Eye (tissue), 1 donor: ENCODE measurements at places on chromosomes 11 and 22.
A peak's percentile ranks its signal among the peaks of the same experiment; 100 is the strongest.

GRCh38 chr11:122634501-122634900, 21.0 kb upstream of the UBASH3B start:
- peak; percentile 42 for DNase-seq

GRCh38 chr11:27842290-27842689, 142.0 kb upstream of the BDNF start:
- DNase-seq, result no peak

DNA sequence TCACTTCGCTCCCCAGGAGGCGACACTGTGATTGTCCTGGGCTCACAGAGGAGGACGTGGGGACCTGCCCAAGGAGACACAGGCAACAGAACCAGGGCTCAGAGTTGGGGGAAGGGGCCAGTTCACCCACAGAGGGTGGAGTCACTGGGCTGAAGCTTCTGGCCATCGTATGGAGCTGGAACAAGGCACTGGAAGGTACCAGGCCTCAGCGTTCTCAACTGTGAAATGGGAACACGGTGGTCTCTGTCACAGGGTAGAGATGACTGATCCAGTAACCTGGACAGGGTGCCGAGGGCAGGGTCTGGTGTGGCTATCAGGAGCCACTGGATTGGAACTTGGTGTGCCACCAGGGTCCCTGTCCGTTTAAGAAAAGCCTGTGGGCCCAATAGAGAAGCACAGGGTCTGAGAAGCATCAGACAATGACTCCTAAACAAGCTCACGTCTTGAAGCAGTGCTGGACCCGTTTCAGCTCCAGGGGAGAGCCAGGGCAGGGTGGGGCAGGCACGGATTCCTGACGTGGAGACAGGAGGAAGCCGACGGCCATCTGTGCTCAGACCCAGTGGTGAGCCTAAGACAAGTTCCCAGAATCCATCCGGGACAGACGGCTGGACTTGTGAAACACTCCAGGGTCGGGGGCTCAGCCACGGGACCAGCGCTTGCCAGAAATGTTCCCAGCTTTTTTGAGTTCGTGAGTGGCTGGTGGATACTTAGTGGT, 25.0 kb upstream of the KCNQ1OT1 start:
- peak; percentile 38 for DNase-seq

DNA sequence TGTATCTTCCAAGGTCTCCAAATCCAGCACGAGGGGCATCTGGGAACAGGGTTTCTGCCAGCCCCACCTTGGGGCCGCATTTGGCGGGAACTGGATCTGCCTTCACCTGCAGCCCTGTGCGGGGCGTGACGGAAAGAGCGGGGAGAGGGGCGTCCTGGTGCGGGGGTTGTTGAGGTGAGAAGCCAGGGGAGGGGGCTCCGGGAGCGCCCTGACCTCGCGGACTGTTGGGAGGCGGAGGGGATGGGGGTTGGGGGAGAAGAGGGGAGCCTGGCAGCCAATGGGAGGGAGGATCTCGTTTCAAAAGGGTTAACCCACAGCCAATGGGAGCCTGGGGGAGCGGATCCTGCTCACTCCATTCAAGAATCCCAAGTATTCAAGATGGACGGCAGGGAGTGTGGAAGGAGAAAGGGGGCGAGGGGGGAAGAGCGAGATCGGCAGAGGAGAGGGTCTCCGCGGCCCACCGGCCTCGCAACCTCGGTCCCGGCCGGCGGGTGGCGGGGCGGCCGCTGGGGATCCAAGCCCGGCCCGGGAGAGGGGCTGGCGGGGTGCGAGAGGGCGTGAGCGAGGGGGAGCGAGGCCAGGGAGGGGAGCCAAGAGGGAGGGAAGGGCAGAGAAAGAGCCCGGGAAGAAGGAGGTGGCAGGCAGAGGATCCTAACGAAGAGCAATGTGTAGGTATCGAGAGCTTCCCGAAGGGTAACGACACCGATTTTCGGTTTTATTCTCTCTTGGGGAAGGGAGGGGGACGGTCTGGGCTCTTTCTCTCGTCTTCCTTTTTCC, 11.5 kb downstream of the YPEL4 start:
- peak; percentile 97 for DNase-seq

DNA sequence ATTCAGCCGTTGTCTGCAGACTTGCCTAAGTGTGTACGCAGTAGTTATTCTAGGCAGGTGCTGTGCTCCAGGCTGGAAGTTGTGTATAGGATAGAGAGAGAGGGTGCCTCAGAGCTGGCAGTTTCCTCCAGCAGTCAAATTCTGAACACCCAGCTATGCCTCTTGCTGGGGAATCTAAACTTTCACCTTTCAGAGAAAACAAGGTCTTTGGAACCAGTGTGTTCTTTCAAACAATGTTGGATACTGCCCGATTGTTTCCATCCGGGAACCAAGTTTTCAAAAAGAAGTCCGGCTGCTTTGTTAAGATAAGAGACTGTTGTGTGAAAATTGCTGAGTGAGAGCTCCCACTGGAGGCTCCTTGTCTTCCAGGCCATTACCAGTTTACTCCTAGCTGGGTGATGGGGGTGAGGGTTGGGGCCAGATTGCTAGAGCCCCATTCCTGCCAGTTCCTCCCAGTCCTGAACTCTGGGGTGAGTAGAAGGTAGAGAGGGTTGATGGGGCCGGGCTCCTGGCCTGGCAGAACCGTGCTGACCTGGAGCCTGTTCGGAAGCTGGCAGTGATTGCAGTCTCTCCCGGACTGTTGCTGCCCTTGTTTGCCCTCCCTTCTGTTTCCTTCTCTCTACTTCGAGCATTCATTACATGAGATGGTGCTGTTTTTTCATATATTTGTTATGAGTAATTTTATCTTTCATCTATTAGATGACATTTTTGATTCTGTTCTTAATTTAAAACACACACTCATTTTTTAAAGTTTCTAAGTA, 150.2 kb downstream of the TEAD1 start:
- no peak for DNase-seq

DNA sequence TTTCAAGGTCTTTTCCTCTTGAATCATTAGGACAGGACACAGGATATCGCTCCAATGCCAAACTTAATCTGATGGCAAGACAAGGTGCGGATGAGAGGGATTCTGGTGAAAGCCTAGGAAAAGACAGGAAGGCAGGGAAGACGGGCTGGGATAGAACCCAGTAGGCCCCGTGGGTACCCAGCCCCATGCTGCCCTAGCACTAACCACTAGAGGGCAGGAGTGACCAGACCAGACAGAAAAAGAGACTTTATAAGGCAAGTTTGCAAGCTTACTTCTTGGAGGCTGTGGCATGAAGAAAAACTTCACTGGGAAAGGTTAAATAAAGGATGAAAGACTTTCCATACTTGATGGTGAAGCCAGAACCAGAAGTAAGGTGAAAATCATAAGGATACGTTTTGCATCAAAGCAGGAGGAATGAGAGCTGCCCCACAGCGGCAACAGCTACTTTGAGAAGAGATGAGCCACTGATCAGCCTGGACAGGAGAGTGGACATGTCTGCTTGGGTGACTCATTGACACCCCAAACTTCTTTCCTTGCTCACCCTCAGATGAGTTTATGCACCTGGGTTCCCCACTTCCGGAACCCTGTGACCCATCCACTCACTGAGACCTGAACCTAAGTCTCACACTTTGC, 39.8 kb downstream of the SYN3 start:
- DNase-seq, result peak; percentile 82

- DNase-seq, result peak; percentile 66
Measured at GRCh38 chr11:113249491-113249763, 65.0 kb upstream of the TTC12 start.

GRCh38 chr11:60206616-60207015, 23.7 kb upstream of the MS4A6A start:
- DNase-seq, result no peak

DNA sequence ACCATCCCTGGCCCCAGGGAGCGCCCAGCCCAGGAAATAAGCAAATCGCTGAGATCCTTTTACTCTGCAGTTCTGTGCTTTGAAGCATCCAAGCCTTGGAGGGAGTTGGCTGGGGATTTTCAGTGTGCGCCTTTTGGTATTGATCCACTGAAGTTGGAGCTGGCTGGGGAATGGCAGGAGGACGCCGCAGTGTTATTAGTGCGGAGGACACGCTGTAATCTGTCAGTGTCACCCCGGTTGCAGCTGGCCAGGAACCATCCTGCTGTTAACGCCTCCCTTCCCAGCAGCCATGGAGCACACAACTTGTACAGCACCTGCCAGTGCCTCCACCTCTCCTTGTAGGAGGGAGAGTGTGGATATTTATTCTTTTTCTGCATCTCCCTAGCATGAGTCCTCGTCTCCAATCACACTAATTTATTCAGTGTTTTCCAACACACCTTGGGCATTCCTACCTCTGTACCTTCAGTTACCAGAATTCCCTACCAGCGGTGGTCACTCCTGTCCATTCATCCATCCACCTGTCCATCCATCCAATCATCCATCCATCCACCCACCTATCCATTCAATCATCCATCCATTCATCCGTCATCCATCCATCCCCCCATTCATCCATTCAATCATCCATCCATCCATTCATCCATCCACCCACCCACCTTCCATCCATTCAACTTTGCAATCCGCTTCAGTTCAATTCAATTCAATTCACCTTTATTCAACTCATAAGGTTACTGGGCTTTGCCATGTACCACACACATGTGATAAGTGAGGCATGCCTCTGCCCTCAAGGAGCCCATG, 21.9 kb upstream of the EIF3D start:
- DNase-seq, result no peak

- DNase-seq, result no peak
Measured at GRCh38 chr22:28186641-28187040, 267.6 kb upstream of the PITPNB start.

DNA sequence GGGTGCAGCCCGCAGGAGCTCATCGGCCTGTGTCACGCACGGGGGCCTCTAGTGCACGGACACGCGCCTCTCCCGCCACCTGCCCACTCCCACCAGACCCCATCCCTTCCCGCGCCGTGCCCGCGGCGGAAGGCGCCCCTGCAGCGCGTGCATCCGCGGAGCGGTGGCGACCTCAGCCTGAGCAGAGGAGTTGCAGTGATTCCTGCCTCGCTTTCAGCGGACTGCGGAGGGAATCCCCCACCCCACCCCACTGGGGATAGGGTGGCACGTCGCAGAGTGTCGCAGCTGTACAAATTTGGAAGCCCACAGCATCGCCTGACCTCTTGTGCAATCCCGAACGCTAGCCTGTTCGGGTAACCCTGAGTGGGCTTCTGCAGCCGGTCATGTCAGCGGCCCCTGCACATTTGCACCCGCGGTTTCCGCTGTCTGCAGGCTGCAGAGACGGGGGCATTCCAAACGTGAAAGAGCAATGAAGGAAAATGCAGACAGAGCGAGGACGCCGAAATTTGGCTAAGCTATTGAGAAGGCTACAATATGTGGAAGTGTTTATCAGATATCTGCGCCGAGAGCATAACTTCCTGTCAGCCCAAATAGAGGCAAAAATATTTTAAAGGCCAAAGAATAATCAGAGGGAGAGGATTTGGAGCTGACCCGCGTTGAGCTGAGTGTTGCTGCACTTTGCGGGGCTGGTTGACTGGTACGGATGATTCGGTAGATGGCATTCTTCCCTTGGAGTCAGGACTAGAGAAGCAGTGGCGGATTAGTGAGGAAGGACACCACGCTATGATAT, 617 bp upstream of the ARHGAP20 start:
- DNase-seq, result peak; percentile 87

- no peak for DNase-seq
Measured at GRCh38 chr11:2824851-2825250, 60.7 kb downstream of the CDKN1C start.

DNA sequence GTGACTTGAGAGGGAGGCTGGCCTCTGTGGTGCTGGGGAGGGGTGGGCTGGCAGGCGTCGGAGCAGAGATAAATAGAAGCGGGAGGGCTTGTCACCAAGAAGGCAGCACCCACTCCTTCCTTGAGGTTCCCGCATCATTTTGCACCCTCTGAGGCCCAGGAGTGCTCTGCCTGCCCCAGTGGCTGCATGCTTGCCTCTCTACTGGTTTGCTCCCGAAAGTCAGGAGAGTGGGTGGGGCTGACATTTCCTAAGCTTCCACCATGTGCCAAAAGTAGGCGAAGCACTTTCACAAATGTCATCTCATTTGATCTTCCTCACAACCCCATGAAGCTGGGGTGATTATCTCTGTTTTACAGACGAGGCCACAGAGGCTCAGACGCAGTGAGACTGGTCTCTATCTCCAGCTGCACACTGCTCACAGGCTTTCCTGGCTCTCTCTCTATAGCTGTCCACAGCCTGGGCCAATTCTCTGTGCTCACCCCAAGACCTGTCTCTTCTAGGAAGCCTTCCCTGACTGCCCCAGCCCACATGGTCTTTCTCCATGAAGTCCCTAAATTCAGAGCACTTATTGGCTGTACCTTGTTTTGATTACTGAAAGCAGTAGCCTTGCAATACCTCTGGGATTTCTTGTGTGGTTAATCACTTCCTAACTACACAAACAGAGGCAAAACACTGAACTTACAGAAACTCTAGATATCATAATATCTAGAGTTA, 2.6 kb upstream of the UCP3 start:
- no peak for DNase-seq

DNA sequence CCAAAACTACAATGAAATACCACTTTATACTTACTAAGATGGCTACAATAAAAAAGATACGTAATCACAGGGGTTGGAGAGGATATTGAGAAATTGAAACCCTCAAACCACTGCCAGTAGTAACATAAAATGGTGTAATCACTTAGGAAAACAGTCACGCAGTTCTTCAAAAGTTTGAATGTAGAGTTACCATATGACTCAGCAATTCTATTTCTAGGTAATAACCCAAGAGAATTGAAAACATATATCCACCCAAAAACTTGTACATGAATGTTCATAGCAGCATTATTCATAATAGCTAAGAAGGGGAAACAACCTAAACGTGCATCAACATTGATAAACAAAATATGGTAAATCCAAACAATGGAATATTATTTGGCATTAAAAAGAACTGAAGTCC, 24.4 kb upstream of the PSMA1 start:
- no peak for DNase-seq

- peak; percentile 34 for DNase-seq
Measured at GRCh38 chr11:14347991-14348390, 11.0 kb downstream of the RRAS2 start.

GRCh38 chr11:12192794-12193514, 82.6 kb downstream of the MICAL2 start:
- DNase-seq, result no peak

GRCh38 chr11:20367313-20367948, 3.9 kb downstream of the HTATIP2 start:
- DNase-seq, result no peak

DNA sequence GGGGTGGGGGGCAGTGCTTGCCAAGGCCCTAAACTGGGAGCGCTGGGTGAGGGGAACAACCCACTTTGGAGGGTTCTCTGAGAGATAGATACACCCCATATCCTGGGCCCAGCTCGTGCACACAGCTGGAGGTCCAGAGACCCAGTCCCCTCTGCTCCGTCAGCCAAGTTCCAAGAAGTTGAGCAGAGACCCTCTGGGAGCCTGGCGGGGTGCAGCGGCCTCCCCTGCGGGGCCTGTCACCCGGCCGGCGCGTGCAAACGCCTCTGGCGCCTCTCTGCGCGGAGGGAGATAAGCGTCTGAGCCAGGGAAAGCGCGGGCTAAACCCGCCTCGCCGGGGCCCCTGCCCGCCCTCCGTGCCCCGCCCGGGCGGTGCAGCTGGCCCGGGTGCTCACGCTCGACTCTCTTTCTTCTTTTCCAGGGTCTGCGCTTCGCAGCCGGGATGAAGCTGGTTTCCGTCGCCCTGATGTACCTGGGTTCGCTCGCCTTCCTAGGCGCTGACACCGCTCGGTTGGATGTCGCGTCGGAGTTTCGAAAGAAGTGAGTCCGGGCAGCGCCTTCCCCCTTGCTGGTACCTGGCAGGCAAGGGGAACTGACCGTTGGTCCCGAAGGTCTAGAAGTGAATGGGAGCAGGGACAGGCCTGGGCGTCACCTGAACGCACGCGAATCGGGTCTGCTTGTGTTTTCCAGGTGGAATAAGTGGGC, 540 bp downstream of the ADM start:
- DNase-seq, result peak; percentile 72

- no peak for DNase-seq
Measured at GRCh38 chr22:34579519-34579918, 486.4 kb upstream of the ISX start.
